Activated T-helper 17 cell treated with anti-CD3 and anti-CD28 coated beads, Interleukin-2, amount 50 U/mL, for 72 hours (primary cell): ENCODE measurements at places on chromosomes 1 and 21.

- H3K27ac ChIP-seq = no peak overlapping the region
- no peaks in the 10 kb centered on the region for H3K27me3 ChIP-seq
- H3K4me1 ChIP-seq = no peaks in the 10 kb centered on the region
- no peak overlapping the region for H3K4me3 ChIP-seq
Observed at GRCh38 chr1:44682883-44683265, 8.4 kb downstream of the ARMH1 start.

DNA sequence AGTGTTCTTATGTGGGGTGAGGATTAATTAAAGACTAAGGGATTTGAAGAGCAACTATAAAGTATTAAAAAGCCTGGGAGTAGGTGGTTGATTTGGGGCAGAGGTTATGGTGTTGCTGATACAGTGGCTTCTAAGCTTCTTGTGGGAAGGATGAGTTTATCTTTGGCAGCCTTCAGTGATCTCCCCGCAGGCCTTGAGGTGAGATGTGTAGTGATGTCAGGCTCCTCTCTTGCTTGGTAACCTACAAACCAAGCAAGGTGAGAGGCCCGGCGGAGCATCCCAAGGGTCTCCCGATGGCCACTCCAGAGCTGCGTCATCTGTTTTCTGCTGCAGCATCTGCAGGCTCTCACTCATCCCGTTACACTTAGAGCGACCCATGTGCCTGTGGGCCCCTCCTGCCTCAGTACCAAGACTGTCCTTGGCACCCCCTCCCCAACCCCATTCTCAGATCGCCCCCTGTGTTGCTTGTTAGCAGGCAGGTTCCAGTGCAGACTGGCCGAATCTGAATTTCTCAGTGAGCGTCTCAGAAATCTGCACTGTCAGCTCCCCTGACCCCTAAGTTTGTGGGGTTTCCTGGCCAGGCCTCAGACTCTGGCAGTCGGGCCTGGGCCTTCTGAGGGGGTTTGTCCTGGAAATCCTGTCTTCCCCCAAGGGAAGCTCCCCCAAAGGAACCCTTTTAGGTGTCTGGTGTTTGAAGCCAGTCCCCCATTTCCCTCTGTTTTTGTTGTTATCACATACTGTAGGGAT, 77.9 kb downstream of the GALNT2 start:
- H3K4me3 ChIP-seq = no peak overlapping the region
- peaks cover 23% of the 10 kb centered on the region for H3K4me1 ChIP-seq
- H3K27ac ChIP-seq = no peak overlapping the region
- H3K27me3 ChIP-seq = no peaks in the 10 kb centered on the region
- H3K36me3 ChIP-seq = no peaks in the 10 kb centered on the region

DNA sequence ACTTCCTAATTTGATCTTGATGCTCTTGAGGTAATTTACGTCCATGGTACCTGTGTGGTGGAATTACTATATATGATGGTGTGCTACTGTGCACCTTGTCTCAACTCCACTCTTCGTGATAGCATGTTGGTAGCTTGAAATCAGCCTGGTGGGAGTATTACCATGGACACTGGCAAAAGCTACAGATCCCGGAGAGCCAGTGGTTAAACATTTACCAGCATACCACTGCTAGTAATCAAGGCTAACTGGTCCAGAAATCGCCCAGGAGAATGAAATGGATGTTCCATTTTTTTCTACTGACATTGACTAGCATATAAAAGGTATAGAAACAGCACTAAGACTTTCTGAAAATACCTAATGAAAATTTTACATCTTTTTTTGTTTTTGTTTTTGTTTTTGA, 30.6 kb downstream of the ELK4 start:
- no peaks in the 10 kb centered on the region for H3K27me3 ChIP-seq
- peaks cover 69% of the 10 kb centered on the region for H3K36me3 ChIP-seq
- no peak overlapping the region for H3K27ac ChIP-seq
- H3K4me1 ChIP-seq = peaks cover 20% of the 10 kb centered on the region
- H3K4me3 ChIP-seq = no peak overlapping the region

GRCh38 chr1:211344152-211344618, 17.6 kb downstream of the TRAF5 start:
- H3K4me1 ChIP-seq = peaks cover 57% of the 10 kb centered on the region
- peak overlapping the region; percentile 29 for H3K4me3 ChIP-seq
- H3K36me3 ChIP-seq = peaks cover 12% of the 10 kb centered on the region
- peak; percentile 48 for ATAC-seq

DNA sequence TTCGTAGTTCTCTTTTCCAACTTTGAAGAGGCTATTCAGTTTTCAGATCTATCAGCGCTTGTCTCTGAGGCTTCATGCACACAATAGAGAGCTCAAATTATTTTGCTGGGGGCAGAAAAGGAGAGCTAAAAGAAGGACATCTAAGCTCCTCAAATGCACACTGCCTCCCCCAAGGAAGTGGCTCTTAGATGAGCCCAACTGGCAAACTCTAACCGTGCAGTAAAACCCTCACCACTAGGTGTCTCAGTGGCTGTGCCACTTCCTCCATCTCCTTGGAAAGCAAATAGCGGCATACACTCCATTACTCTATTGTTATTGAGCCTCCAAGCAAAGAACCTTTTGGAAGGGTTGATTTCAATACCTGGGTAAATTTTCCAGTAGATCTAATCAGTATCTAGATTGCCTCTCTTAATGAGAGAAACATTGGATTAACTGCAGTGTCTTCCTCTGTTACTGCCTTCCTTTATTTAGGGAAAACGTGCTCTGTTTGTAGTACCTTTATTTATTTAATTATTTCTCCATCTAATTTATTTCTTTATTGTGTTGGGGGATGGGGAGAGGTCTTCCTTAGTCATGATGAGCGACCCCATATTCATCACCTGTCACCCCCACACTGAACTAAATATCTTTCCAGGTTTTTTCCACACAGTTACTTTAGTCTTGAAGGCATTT, 9.2 kb upstream of the SFPQ start:
- no peaks in the 10 kb centered on the region for H3K27me3 ChIP-seq
- no peaks in the 10 kb centered on the region for H3K4me1 ChIP-seq
- no peak overlapping the region for H3K4me3 ChIP-seq
- H3K27ac ChIP-seq = no peak overlapping the region
- peak; percentile 99 for ATAC-seq

DNA sequence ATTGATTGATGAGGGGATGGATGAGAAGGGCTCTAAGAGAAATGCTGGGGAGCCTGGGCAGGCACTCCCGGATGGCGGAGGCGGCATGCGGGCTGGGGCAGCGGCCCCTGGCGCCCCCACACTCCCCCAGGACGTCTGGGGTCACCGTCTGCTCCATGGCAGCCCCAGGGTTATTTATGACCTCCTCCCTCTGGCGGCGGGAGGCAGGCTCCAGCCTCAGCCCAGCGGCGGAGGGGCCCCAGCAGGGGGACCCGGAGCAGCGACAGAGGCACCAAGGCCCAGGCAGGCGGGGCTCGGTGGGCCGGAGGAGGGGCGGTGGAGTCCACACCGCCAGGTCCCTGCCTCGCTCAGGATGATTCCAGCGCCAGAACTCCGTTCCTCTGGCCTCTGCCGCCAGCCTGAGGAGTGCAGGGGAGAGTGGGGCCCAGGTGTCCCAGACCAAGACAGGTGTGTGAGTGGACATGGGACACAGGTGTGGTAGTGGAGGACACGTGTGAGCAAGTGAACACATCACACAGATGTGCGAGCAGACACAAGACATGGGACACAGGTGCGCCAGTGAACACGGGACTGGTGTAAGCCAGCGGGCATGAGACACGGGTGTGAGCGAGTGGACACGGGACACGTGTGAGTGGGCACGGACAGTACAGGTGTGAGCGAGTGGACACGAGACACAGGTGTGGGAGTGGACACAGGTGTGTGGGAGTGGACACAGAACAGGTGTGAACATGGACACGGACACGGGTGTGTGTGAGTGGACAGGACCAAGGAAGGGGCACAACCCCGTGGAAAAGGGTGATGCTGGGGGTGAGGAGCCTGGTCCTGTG, 2.5 kb upstream of the SAMD11 start:
- no peaks in the 10 kb centered on the region for H3K4me1 ChIP-seq
- H3K36me3 ChIP-seq = no peaks in the 10 kb centered on the region
- H3K27me3 ChIP-seq = peaks cover 24% of the 10 kb centered on the region
- ATAC-seq = peak; percentile 22

GRCh38 chr1:6245869-6246496, 2.0 kb downstream of the HES3 start:
- H3K36me3 ChIP-seq = peaks cover 6% of the 10 kb centered on the region
- no peak for ATAC-seq
- H3K27ac ChIP-seq = no peak overlapping the region
- H3K4me3 ChIP-seq = peak overlapping the region; percentile 69
- peaks cover 28% of the 10 kb centered on the region for H3K27me3 ChIP-seq

GRCh38 chr1:5995871-5996630, 3.8 kb upstream of the NPHP4 start:
- no peak for ATAC-seq
- H3K36me3 ChIP-seq = peaks cover 41% of the 10 kb centered on the region
- no peaks in the 10 kb centered on the region for H3K27me3 ChIP-seq
- peak overlapping the region; percentile 13 for H3K4me3 ChIP-seq
- no peak overlapping the region for H3K27ac ChIP-seq
- H3K4me1 ChIP-seq = peaks cover 17% of the 10 kb centered on the region

DNA sequence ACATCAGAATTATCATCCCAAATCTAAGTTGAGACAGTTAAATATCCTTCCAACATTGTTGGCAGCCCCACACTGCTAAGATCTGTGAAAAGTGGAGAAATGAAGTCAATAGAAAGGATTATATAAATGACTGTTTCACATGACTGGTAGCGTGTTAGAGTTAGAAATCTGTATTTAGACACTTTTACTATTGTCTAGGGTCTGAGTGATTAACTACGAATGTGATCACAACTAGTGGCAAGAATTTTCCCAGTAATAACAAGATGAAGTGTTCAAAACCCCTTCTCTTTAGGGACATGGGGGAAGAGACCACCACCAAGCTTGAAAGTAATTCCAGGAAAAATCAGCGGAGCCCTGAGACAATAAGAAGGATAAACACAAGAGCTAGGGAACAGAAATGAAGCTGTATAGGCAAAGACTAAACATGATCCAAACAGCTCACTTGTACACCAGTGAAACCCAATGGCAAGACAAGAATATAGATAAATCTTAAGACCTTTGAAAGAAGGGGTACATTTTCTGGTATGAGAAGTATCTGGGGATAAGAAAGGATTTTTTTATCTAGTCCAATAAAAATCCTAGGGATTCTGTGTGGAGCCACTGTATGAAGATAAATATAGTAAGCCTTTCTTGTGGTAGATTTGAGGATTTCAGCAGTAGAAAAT, 646.6 kb upstream of the USP24 start:
- no peaks in the 10 kb centered on the region for H3K36me3 ChIP-seq
- H3K4me1 ChIP-seq = no peaks in the 10 kb centered on the region
- H3K27ac ChIP-seq = no peak overlapping the region
- ATAC-seq = no peak
- peaks cover 9% of the 10 kb centered on the region for H3K27me3 ChIP-seq
- H3K4me3 ChIP-seq = no peak overlapping the region

DNA sequence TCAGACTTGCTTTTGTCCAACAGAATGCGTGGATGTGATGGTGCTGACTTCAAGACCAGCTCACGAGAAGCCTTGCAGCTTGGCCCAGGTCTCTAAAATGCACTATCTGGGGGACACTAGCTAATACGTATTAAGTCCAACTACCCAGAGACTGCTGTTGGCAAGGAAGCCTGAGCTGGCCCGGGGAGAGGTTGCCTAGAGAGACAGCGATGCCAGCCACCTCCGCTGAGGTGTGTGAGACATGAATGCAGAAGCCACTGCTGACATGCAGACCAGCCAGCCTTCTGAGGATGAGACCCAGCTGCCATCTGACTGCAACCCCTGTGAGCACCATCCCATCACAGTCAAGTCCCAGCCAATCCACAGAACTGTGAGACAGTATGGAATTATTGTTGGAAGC, 32.5 kb downstream of the THAP3 start:
- no peak overlapping the region for H3K27ac ChIP-seq
- ATAC-seq = no peak
- H3K27me3 ChIP-seq = no peaks in the 10 kb centered on the region
- H3K4me3 ChIP-seq = no peak overlapping the region
- H3K4me1 ChIP-seq = peaks cover 4% of the 10 kb centered on the region
- H3K36me3 ChIP-seq = peaks cover 39% of the 10 kb centered on the region

GRCh38 chr1:81725823-81726222, 74.9 kb upstream of the ADGRL2 start:
- no peaks in the 10 kb centered on the region for H3K4me1 ChIP-seq
- H3K4me3 ChIP-seq = no peak overlapping the region

DNA sequence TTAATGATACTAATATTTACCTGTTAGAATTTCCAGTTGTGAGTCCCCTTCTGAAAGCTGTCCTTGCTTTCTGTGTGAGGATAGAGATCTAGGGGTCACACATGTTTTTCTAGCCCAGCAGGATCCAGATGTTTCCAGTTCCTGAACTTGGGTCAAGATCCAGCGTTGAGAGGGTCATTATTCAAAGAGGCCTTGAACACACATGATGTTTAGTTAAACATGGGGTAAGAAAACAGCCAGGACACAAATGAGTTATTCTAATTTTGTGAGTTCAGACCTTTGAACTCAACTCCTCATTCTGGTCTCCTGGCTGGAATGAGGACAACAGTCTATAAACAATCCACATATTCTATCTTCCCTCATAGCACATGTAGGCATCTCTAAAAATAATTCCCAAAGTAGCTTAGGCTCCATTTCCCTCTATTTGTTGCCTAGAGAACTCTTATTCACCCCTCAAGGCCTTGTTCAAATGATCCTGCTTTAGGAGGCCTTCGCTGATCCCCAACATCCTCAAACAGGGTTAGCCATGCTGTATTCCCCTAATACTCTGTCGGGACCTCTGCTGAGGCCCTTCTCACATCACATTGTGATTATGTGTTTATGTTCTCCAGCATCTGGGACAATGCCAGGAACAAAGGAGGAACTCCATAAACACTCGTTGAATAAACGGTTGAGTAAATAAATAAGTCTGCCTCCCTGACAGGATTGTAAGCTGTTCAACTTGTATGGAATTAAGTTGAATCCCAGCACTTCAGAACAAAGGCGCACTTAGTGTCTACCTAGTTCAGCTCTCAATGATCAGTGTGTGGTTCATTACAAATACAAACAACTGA, 15.0 kb upstream of the KCNN3 start:
- H3K36me3 ChIP-seq = no peaks in the 10 kb centered on the region
- H3K27ac ChIP-seq = no peak overlapping the region
- peaks cover 6% of the 10 kb centered on the region for H3K4me1 ChIP-seq

DNA sequence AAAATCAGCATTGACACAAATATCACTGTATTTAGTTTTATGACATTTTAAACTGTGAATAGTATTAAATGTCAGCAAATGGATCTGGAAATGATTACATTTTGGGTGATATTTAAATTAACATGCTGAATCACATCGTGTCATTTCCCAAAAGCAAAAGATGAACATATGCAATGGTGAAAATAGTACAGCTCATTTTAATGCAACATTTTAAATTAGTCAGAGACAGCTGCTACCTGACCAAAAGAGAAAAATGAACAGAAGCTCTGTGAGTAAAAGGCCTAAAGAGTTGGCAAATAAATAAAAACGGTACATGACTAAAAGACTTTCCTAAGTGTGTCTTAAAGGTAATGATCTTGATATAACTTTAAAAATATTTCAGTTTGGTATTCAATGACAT, 86.0 kb upstream of the GNG4 start:
- H3K36me3 ChIP-seq = peaks cover 65% of the 10 kb centered on the region
- no peak overlapping the region for H3K4me3 ChIP-seq
- no peaks in the 10 kb centered on the region for H3K27me3 ChIP-seq
- H3K27ac ChIP-seq = no peak overlapping the region

GRCh38 chr1:205690122-205690756, 9.9 kb upstream of the SLC45A3 start:
- no peaks in the 10 kb centered on the region for H3K4me1 ChIP-seq
- no peaks in the 10 kb centered on the region for H3K36me3 ChIP-seq
- ATAC-seq = no peak
- H3K27ac ChIP-seq = no peak overlapping the region
- no peak overlapping the region for H3K4me3 ChIP-seq

- H3K36me3 ChIP-seq = peaks cover 97% of the 10 kb centered on the region
- no peaks in the 10 kb centered on the region for H3K27me3 ChIP-seq
- H3K4me1 ChIP-seq = peaks cover 52% of the 10 kb centered on the region
Observed at GRCh38 chr1:198676253-198676652, 37.4 kb downstream of the PTPRC start.
